Fibroblast of pulmonary artery (primary cell): ENCODE measurements at places on chromosomes 4 and X.

DNA sequence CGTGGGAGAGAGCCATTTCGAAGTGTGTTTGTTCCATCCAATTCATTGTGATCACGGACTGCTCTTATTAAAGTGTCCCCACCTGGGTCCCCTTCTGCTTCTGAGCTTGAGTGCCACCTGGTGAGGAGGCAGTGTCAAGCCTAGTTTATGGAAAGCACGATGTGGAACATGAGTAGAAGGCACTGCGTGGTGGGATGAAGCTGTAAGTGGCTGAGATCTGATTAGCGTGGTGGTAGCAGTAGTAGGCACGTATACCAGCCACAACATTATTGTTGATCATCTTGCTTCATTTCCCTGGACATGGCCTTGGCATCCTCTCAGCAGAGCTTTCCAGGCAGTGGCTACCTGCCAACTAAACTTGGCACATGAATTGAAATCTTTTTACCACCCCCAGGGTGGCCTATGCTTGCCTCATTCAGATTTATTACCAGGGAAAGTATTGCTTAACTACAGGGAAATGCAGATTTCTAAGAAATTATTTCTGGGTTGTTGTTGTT, 46.4 kb downstream of the GPAT3 start:
- DNase-seq, result peak; percentile 61

- DNase-seq, result no peak
Observed at GRCh38 chr4:172951679-172952451, 216.7 kb upstream of the GALNT7 start.

DNA sequence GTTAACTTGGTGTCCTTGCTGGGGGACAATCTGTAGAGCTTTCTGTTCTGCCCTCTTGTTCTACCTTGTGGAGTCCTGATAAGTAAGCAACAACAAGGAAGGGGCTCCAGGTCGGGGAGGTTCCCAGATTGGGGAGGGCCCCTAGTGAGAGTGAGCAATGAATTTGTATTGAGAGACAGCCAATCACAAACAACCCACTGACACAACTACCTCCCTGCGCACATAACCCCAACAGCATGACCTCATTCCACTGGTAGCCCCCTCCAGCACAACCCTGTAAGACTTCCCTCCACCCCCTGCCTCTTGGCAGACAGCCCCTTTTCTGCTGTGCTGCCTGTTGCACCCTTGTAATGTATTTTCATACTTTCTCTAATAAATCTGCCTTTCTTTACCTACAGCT, 19.7 kb upstream of the PNPLA4 start:
- DNase-seq, result no peak

DNA sequence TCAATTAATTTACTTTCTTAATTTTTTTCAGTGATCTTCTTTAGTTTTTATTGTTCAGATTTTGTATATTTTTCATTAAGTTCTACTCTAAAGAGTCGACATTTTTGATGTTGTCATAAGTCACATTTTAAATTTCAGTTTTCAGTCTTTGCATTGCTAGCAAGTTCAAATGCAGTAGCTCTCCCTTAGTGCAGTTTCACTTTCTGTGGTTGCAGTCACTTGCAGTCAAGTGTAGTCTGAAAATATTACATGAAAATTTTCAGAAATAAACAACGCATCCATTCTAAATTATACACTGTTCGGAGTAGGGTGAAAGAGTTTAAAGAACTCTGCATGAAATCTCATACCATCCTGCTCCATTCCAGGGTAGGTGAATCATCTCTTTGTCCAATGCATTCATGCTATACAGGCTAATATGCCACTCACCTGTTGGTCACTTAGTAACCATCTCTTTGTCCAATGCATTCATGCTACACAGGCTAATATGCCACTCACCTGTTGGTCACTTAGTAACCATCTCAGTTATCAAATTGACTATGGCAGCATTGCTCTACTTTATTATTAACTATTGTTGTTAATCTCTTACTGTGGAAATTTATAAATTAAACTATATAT, 356.9 kb downstream of the STPG2 start:
- no peak for DNase-seq

DNA sequence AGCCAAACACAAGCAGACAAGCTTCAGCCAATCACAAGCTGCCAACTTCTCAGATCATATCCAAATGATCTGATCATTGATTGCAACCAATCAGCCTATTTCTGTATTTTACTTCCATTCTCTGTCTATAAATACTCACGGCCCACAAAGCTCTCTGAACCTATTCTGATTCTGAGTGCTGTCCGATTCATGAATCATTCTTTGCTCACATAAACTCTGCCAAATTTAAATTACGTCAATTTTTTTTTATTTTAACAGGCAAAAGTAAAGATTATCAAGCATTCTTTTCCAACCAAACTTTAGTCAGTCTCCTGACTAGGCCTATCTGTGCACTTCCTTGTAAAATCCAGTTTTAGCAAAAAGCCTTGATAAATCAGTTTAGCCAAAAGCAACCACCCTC, 1.8 kb upstream of the TCEANC start:
- no peak for DNase-seq

GRCh38 chr4:89008166-89008565, 48.8 kb downstream of the FAM13A start:
- no peak for DNase-seq

DNA sequence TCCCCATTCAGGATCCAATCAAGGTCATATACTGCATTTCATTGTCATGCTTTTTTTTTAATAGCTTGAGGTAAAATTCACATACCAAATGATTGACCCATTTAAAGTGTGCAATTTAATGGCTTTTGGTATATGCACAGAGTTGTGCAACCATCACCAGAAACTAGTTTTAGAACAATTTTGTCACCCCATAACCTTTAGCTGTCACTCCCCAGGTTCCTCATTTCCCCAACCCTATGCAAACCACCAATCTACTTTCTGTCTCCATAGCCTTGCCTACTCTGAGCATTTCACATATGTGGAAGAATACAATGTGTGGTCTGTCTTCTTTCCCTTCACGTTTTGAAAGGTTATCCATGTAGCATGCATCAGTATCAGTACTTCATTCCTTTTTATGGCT, 1.4 kb upstream of the SMAD1 start:
- DNase-seq, result no peak

GRCh38 chr4:108991551-108992328, 228.9 kb upstream of the ETNPPL start:
- peak; percentile 66 for DNase-seq

DNA sequence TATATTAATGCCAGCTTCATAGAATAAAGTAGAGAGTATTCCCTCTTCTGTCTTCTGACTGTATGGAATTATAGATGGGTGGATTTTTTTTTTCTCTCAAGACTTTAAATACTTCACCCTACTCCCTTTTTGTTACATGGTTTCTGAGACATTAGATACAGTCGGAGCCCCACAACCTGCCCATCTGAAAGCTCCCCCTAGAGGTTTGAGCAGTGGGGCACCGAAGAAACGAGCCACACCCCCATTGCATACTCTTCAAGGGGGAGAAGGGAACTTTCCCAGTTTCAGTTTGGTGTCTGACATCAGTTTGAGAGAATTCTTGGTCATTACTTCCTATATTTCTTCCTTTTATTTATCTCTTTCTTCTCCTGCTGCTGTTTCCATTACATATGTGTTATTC, 437.6 kb upstream of the AGA start:
- no peak for DNase-seq

GRCh38 chr4:1410491-1411325, 4.5 kb upstream of the NKX1-1 start:
- DNase-seq, result peak; percentile 55

GRCh38 chr4:152087335-152087734, 326.5 kb upstream of the GATB start:
- no peak for DNase-seq

DNA sequence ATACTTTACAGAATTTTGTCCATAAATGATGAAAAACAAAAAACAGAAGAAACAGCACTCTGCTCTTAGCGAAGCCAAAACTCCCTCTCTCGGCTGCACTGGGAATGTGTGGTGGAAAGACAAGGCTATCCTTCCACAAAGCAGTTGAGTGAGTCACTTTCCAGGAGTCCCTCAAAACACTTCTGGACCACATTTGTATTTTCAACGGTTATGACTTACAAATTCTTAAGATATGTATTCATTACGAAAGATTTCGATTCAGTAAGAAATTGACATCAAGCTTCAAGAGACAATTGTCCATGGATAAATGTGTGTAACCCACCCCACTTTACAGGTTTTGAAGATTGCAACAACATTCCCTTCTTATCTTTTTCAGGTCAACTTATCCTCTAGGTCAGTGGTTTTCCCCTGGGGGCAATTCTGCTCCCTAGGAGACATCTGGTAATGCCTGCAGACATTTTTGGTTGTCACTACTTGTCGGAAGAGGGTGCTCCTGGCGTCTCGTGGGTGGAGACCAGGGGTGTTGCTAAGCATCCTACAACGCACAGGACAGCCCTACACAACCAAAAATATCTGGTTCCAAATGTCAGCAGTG, 66.7 kb upstream of the MTNR1A start:
- peak; percentile 93 for DNase-seq

DNA sequence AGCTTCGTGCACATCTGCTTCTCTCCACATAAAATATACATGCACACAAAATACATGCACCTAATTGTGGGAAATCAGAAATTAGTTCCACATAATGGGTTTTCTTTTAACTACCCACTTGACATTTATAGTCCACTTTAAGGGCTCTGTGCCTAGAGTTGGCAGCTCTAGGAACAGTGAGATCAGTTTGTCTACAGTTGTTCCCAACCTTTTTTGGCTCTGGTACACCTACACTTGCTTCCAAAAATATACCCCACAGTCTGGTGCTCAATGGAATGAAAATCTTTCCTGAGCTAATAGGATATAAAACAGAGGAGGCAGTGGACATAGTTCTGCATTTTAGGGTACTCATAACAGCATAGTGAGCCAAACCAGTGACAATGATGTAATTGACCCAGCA, 36.1 kb downstream of the HDAC8 start:
- DNase-seq, result no peak

- peak; percentile 29 for DNase-seq
Observed at GRCh38 chr4:112853662-112854256, 195.7 kb upstream of the ANK2 start.

DNA sequence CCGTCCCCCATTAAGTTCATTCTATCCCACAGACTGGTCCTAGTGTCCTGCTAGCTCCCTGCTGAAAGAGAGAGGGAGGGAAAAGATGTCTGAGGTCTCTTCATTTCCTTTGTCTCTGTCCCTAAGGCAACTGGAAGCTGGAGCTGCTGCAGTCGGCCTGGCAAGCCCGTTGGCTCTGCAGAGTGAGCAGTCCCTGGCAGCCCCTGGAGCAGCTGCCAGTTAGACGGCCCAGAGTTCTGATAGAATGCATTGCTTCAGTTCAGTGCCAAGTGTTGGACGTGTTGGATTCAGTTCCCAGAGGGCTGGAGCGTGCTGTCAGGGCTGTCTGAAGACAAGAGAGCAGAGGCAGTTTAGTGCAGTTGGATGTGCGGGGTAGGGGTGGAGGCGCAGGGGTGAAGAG, 975 bp downstream of the KCNE5 start:
- DNase-seq, result no peak

DNA sequence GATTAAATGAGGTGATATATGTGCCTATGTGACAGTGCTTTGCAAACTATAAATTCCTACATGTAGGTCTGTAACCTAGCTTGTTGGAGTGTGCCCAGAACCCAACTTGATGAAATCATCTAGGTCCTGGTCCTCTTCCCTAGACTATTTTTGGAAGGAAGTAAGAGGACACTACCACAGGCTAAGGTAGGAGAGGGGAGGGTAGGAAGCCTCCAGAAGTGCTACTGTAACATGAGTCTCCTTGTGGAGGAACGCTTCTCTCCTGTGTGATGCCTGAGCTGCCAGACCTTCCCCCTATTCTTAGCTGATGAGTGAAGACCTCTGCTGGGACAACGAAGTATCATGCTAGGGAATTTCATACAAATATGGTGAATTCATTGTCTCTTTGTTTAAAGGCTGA, 41.8 kb upstream of the IL21 start:
- DNase-seq, result no peak

DNA sequence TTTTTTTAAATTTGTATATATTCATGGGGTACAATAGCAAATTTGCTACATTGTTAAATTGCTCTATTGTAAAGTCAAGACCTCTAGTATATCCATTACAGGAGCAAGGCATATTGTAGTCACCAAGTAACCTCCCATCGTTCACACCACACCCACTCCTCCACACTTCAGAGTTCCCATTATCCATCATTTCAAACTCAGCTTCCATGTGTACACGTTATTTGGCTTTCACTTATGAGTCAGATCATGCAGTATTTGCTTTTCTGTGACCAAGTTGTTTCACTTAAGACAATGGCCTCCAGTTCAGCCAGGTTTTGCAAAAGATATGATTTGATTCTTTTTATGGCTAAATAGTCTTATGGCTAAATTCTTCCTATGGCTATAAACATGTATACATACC, 2614.2 kb downstream of the PCDH7 start:
- DNase-seq, result peak; percentile 8

DNA sequence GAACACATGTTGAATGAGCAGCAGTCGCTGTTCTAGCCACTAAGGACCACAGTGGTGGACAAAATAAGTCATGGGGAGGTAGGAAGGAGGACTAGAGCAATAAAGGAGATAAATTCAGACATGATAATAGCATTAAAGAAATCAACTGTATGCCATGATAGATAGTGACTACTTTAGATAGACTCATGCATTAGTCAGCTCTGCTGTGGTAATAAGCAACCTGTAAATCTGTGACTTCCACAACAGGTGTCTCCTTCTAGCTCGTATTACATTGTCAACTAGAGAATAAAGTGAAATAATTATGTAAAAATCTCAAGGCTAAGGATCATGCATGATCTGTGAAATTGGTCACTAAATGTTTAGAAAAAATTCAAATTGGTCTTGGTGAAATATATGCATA, 77.9 kb downstream of the WWC2 start:
- no peak for DNase-seq

- DNase-seq, result no peak
Observed at GRCh38 chr4:184432127-184432922, 42.0 kb downstream of the IRF2 start.

- DNase-seq, result no peak
Observed at GRCh38 chr4:113480109-113480508, 281.4 kb downstream of the CAMK2D start.

DNA sequence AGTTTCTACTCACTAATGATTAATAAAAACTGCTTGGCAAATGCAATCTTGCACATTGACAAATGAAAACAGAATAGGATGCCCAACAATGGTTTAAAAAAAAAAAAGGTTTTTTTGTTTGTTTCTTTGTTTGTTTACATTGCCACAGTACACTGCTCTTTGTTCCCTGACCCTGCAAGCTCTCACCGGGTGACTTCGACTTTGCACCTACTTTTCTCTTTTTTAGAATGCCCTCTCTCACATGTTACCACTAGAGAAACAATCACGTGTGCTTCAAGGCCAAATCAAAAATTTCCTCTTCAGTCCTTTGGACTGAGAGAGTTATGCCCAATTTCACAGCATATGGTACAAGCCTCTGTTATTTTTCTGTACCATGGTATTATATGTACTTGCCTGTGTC, 101.5 kb downstream of the DMD start:
- DNase-seq, result no peak
